Muscle of back (tissue), 13 donors: ENCODE measurements at places on chromosomes 1 and 21.

DNA sequence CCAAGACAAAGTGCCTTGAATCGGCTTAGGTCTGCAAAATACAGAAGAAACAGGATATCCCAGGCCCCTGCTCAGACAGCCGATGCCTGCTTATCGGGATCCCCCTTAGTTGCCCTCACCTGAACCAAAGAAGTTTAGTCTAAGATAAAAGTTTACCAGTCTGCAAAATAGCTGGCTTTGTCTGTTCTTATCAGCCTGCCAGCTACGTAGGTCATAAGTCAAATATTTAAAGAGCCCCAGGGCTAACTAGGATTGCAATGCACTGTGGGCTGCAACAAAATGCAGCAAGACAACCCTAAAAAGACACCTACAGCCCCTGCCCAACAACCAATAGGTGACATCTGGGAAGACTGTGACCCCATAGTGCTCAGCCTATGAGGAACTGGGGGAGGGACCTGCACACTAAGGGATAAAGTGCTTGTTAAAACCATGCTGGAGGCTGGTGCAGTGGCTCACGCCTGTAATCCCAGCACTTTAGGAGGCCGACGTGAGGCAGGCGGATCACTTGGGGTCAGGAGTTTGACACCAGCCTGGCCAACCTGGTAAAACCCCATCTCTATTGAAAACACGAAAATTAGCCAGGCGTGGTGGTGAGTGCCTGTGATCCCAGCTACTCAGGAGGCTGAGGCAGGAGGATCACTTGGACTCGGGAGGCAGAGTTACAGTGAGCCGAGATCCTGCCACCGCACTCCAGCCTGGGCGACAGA lies 27.4 kb downstream of the LRRC3 start:
- DNase-seq, result no peak

DNA sequence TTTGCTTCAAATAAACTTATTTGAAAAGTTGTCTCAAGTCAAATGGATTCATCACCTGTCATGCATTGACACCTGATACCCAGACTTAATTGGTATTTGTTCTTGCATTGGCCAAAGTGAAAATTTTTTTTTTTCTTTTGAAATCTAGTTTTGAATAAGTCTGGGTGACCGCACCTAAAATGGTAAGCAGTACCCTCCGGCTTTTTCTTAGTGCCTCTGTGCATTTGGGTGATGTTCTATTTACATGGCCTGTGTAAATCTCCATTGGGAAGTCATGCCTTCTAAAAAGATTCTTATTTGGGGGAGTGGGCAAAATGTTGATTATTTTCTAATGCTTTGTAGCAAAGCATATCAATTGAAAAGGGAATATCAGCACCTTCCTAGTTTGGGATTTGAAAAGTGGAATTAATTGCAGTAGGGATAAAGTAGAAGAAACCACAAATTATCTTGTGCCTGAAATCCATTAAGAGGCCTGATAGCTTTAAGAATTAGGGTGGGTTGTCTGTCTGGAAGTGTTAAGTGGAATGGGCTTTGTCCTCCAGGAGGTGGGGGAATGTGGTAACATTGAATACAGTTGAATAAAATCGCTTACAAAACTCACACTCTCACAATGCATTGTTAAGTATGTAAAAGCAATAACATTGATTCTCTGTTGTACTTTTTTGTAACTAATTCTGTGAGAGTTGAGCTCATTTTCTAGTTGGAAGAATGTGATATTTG lies 11.9 kb downstream of the TARDBP start:
- DNase-seq, result no peak

- peak; percentile 95 for DNase-seq
These were observed at the start of gene THAP3 for GRCh38 chr1:6624710-6625583. TSS of gene THAP3 (plus strand) at chr1:6624868. CDS start at chr1:6625219, 351 bp downstream.

GRCh38 chr21:40235528-40235927 lies 368.3 kb downstream of the PCP4 start:
- no peak for DNase-seq

- no peak for DNase-seq
These were observed 140.0 kb downstream of the LTN1 start for GRCh38 chr21:28852706-28853105.

GRCh38 chr1:237041795-237042525 lies at the start of gene RYR2:
TSS of gene RYR2 (plus strand) at chr1:237042184. CDS start at chr1:237042522, 338 bp downstream.
- DNase-seq, result peak; percentile 54

- no peak for DNase-seq
These were observed 108.4 kb downstream of the CAPN8 start for GRCh38 chr1:223557130-223557475.

DNA sequence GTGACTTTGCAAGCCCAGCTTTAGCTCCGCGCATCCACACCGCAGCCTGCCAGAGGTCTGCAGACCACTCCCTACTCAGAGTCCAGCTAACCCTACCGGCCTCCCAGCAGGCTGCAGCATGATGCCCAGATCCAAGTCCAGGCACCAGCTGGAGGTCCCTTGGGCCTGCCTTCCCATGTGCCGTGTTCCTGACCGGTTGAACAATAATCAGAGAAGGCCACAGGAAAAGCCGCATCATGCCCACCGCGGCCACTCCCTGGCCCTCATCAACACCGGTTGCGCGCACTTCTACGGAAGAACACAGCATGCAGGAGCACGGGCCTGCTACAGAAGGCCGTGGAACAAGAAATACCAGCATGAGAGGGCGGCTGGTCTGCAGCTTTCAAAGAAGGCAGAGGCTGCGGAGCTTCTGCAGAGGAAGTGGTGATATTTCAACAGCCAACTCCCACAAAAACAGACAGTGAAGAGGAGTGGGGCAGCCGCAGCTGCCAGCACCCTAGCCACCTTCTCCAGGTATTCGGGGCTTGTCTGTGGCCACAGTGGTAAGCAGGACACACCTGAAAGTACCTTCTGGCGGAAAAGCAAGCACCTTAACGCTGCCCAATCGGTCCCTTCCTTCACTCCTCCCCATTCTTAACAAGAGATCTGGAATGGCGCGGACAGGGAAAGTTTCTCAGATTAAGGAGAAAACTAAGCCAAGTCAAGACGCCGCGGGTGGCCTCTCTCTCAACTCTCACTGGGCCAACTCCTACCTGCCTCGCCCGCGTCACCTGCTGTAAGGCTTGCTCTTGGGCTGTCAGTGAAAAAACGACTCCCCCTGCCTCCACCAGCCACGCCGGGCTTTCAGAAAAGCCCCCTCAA lies 1.5 kb downstream of the PGBD5 start:
- DNase-seq, result no peak

GRCh38 chr1:162861101-162861500 lies at the start of gene CCDC190:
TSS of gene CCDC190 (minus strand) at chr1:162861175. CDS start at chr1:162859646, 1,529 bp downstream.
- DNase-seq, result no peak

GRCh38 chr1:54312796-54313316 lies 93.3 kb downstream of the SSBP3 start:
- peak; percentile 94 for DNase-seq

- no peak for DNase-seq
These were observed 2.4 kb downstream of the BEST4 start for GRCh38 chr1:44785501-44786137.

- no peak for DNase-seq
These were observed 34.0 kb downstream of the GLIS1 start for GRCh38 chr1:53704804-53705445.

DNA sequence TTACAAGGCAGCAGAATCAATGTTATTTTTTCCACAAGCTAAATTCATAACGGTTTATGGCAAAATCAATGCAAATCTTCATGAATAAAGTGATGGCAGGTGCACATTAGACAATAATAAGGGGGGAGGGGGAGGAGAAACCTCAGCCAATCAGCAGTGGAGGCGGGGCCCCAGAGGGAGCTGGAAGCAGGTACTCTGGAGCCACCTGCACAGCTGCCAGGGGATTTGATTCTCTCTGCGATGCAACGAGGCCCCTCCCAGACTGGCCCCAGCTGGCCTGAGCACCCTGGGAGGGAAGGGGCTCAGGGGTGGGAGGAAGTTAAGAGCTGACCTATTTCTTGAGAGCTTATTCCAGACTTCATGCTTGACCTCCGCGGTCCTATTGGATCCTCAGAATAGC lies 127.8 kb upstream of the IGSF21 start:
- no peak for DNase-seq

- no peak for DNase-seq
These were observed 106.5 kb upstream of the GADD45A start for GRCh38 chr1:67578397-67579020.

GRCh38 chr21:38220270-38220737 lies 36.5 kb upstream of the KCNJ15 start:
- DNase-seq, result no peak

DNA sequence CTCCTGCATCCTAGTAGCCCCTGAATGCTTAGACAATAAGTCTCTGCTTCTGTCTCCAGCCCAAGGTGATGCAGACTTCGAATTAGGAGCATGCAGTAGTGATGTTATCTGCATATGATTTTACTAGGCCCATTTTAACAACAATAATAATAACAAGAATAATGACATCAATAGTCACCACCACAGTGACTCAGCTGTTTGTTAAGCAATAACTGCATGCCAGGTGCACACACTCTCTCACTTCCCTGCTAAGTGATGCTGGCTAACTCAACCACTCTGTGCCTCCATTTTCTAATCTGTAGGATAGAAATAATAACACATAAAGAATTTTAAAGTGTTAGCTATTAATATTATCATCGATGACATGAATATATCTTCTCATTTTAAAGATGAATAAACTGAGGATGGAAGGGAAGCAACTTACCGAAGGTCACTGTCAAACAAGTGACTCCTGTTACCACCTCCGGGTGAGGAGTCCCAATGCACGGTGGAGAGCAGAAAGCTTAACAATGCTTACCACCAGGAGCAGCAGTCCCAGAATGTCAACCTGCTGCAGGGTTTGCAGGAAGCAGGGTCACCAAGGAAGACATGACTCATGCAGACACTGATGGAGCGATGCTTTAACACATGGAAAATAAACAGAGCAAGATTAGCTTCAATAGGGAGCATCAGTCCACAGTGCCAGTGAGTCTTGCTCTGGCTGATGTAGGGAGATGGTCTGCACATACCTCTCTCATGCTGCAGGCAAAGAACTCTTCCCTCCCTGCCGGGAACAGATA lies 290.2 kb downstream of the SPATA17 start:
- no peak for DNase-seq
